Stimulated activated CD8-positive, alpha-beta memory T cell treated with anti-CD3 and anti-CD28 coated beads, Interleukin-2, amount 100 ng/mL, for 1 hour (primary cell): ENCODE measurements at places on chromosomes 12 and 14.

GRCh38 chr12:104463368-104463767 is 6.6 kb downstream of the CHST11 start:
- no peak for DNase-seq

- no peak for DNase-seq
Observed at GRCh38 chr14:62689733-62690132, 355.5 kb downstream of the KCNH5 start.

DNA sequence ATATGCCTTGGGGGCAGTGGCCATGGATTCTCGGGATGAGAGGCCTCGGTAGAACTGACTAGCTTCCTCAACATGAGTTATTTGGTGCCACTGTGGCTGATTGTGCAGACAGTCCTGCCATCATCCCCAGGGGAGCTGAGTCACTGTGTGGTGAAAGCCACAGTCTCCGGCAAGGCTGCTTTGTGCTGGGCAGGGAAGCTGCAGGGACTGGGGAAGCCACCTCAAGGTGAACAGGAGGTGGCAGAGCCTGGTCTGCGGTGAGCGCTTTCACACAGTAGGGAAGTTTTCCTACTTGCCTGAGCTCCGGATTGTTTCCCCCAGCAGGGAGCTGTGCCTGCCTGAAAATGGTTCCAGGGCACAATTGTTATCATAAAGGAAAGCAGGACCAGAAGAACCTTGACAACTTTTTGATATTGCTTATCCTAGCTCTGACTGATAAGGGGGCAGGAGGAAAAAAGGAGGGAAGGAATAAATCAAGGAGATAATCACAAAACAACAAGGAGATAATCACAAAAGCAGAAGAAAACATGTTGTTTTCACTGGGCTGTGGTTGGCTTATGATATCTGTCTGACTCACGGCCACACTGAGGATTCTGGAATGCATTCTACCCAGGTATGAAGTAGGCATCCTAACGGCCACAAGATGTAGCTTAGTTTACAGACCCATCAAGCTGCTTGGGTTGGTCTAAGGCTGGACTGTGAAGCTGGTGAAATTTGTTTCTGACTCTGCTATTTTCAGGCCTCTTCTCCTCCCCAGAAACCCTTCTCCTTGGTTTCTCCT is 32.2 kb upstream of the GNG2 start:
- peak; percentile 44 for DNase-seq

DNA sequence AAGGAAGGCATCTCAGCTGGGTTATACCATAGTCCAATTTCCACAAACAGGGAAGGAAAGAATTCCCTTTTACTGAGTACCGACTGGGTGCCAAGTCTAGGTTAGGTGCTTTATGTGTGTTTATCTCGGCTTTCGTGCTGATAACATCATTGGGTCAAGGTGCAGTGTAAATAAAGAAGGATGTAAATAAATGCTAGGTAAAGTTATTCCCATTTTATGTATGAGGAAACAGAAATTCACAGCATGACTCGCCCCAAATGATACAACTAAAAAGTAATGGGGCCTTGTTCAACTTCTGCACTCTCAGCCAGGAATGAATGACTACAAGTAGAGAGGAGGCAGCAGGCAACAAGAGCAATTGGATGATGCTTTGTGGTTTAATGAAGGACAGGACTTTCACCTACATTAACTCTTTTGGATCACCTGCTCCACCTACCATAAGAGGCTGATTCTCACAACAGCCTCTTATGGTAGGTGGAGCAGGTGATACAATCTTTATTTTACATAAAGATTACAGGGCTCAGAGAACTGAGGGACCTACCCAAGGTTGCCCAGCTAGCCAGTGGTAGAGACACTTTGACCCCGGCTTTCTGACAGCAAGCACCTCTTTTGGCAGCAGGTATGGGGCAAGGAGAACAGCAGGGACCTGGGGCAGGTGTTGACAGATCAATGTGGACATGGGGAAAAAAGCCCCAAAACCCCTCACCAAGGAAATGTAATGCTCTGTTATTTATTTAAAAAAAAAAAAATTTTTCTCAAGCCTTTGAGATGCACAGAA is 213.4 kb upstream of the NUDT4 start:
- no peak for DNase-seq

DNA sequence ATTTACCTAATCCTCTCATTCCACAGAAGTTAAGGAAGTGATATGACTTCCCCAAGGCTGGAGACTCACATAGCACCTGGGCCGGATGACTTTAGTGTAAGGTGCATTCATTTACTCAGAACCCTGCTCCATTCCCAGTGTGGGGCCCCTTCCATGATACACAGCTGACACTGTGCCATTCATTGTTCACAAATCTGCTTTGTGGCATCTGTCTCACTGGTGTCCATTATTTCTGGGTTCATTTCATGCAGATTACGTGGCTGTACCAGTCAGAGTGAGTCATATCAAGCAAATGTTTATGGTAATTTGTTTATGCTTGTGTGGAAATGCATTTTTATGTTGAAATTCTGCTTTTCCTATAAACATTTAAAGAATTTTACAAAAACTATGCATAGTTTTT is 5.2 kb downstream of the ANO4 start:
- DNase-seq = no peak

- no peak for DNase-seq
Observed at GRCh38 chr14:20627346-20628027, 14.0 kb downstream of the OR6S1 start.

DNA sequence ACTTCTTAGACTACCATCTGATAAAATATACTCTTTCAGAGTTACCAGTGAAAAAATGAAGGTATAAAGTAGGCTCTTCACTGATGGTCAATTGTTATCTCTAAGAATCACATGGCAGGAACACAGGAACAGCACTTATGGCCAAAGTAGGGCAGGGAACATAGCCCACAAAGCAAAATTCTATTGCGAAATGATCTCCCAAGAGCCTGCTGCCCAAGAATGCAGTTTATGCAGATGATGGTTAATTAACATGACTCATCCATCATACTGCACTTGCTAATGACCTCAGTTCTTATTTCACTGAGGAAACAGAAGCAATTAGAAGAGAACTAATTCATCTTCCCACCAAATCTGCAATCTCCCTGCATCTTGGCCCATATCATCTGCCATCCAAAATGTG is 133.8 kb downstream of the SLC2A13 start:
- DNase-seq = no peak

GRCh38 chr12:25529738-25530137 is 23.3 kb downstream of the LMNTD1 start:
- no peak for DNase-seq

GRCh38 chr14:91249841-91250616 is 5.5 kb upstream of the GPR68 start:
- no peak for DNase-seq

DNA sequence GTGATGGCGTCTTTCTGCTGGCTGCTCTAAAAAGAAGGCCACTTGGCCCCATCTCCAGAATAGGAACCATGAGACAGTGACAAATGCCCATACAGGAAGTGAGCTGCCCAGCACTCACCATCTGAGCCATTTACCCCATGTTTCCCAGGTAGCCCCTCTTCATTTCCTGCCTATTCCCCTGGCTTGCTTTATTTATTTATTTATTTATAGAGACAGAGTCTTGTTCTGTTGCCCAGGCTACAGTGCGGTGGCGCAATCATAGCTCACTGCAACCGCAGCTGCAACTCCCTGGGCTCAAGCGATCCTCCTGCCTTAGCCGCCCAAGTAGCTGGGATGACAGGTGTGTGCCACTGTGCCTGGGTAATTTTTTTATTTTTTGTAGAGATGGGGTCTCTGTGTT is 71.2 kb downstream of the RIN3 start:
- DNase-seq = no peak

DNA sequence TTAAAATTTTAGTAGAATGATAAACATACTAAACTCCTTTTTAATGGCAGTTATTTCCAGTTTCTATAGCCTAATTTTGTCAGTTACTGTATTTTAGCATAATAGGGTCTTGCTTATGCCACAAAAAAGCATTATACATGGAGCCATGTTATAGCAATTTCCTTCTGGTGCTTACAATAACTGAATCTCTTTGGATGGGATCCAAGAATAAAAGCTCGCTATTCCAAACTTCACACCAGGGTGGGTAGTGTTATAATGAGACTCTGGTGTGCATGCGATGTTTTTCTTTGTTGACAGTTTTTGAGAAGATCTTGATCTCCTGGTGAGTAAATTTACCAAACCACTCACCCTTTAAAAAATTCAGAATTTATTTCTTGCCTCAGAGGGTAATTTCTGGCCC is 90.4 kb upstream of the CCDC91 start:
- no peak for DNase-seq

GRCh38 chr14:91111443-91111842 is 2.4 kb upstream of the DGLUCY start:
- no peak for DNase-seq

DNA sequence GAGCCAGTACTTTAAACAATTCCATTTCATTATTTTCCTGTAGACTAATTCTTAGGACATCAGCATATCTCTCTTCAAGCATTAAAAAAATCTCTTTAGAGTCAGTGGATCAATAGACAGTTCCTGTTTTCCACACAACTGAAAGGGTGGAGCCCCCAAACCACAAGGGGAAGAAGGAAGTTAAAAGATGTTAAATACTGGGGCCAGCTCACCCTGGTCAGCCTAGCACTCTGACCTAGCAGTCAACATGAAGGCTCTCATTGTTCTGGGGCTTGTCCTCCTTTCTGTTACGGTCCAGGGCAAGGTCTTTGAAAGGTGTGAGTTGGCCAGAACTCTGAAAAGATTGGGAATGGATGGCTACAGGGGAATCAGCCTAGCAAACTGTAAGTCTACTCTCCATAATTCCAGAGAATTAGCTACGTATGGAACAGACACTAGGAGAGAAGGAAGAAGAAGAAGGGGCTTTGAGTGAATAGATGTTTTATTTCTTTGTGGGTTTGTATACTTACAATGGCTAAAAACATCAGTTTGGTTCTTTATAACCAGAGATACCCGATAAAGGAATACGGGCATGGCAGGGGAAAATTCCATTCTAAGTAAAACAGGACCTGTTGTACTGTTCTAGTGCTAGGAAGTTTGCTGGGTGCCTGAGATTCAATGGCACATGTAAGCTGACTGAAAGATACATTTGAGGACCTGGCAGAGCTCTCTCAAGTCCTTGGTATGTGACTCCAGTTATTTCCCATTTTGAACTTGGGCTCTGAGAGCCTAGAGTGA is at the start of gene LYZ:
Gene LYZ (plus strand): TSS at position 220 of the 777 bp plus-strand sequence. CDS start 28 bp downstream, at position 248.
- DNase-seq = no peak

DNA sequence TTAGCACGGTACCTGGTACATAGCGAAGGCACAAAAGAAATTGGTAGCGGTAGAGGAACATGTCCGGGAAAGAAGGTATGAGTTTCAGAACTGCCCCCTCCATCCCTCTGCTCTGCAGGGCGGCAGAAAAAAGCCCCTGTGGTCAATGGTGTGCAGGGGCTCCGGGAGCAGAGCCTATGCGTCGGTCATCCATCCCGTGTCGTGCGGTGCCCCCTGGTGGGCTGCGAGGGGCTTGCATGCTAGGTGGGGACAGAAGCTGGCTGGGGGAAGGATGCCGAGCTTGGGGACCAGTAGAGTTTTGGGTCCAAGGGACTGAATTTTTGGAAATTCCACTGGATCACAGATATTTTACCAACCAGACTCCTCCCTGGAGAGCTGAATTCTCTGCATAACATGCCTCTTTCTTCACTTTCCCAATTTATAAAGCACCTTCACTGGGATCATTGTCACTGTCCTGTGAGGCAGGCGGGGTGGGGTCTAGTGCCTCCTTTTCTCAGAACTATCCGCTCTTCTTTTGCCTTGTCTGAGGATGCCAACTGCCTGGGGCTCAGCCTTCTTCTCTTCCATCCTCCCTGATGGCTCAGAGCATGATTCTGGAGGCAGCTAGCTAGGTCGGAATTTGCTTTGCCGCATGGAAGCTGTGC is 148.7 kb downstream of the SMOC1 start:
- peak; percentile 24 for DNase-seq

DNA sequence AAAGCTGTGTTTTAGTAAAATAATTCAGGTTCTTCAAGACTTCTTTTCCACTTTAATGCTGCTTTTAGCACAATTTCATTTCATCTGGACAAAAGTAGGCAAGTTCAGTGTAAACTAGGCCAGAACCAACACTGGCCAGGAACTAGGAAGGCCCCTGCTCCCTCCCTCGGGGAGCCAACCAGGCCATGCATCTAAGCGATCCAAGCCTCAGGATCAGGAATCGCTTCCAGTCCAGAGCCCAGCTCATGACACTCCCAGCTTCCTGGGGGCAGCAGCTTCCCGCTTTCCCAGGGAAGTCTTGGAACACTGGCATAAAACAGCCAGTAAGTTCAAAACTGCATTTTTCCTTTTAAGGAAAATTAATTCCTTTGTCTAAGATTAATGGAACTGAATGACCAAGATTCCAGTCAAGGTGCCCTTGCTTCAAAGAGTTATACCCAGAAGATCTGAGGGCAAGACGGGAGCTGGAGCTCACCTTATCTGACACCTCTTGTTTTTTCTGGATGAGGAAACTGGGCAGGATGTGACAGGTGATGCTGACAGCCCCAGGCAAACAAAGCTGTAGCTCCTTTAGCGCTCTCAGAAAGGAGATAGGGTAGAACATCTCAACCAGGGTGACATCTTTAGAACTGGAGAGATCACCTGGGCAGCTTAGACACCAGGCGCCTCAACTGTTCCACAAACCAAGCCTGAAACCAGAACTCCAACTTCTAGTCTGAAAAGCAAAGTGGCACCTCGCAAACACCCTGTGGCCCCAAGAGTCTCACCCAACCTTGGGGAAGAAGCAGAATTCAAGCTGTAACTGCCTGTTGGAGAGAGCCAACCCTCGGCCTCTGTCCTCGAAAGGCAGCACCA is 61.4 kb upstream of the PNMA1 start:
- no peak for DNase-seq

DNA sequence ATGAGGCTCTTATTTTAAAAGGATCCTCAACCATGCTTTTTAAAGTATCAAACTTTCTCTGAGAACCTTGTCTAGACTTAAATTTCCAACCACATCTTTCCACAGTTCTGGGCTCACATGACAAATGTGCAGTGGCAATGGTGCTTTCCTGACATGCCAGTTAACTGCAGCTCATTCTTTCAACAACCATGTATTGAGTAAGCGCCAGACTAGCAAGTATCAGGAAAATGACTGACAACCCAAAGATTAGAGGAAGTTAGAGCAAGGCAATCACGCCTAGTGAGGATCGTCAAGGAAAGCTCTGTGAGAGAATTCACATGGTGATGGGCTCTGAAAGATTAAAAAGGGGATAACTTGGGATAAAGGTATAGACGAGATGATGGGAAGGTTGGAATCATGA is 35.8 kb downstream of the FLVCR2 start:
- no peak for DNase-seq
